ENCODE measurements at places on chromosomes 3 and 15.

GRCh38 chr15:25785641-25786025, 77.5 kb downstream of the ATP10A start:
- DNase-seq, result no peak

DNA sequence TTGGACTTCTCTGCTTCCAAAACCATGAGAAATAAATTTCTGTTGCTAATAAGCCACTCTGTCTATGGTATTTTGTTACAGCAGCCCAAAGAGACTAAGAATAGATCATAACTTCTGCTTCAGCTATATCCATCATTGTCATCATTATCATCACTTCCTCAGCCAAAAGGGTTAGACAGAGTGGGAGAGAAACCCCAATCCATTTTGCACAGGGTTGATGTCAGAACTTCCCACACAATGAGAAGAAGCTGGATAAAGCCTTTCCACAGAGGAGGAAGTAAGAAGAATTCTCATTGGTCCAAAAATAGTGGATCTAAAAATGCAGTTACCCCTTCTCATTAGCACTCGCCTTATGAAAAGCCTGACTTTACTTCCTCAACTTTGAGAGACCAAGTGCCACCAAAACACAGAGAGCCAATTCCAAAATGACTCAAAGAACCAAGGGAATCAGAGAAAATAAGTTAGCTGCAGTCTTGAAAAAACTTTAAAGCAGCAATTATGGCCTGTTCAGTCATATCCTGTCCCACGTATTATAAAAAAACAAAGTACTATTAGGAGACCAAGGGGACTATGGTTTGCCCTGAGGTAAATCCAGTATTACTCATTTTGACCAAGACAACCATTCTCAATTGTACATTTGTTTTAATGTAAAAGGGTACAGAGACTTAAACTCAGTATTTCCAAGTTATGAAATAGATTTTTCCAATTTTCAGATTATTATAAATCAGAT, 80.2 kb downstream of the WNT5A start:
- no peak for DNase-seq

- peak; percentile 86 for DNase-seq
Observed at GRCh38 chr3:188594139-188594538, 440.2 kb downstream of the LPP start.

- DNase-seq, result no peak
Observed at GRCh38 chr3:108473711-108474110, 36.7 kb downstream of the MYH15 start.

GRCh38 chr3:155402656-155403055, 109.2 kb upstream of the STRIT1 start:
- no peak for DNase-seq

DNA sequence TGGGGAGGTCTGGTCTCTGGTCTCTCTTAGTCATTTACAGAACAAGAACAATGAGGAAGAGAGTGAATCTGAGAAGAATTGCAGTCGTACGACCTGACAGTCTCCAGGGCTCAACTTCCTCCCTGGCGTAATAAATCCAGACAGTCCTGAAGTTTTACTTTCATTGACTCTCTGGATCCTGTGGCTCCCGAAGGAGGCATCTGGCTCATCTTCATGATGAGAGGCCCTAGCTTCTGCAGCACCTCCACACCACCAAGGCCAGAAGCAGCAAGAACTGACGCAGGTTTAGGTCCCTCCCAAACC, 11.8 kb upstream of the CYFIP1 start:
- DNase-seq, result no peak
